ENCODE measurements at places on chromosomes 1 and 21. TPM values are rescaled to one million over a fixed set of nuclear protein-coding genes. Genes with fewer than 3 reads are reported as not detected.
A peak's percentile ranks its signal among the peaks of the same experiment; 100 is the strongest.

CHODL gene
- 5.7 TPM for total RNA-seq

CD2 gene
- total RNA-seq, result not detected

IGSF21 gene
- total RNA-seq, result not detected

GPR52 gene
- total RNA-seq, result 2.9 TPM

OTUD3 gene
- total RNA-seq, result 5.8 TPM

GLUL gene
- total RNA-seq, result 296 TPM

GABPA gene
- 35.3 TPM for total RNA-seq

SAMSN1 gene
- not detected for total RNA-seq

DDOST gene
- total RNA-seq, result 54.0 TPM

ASCL5 gene
- not detected for total RNA-seq

FCRL6 gene
- total RNA-seq, result not detected

KCNK2 gene
- total RNA-seq, result 64.3 TPM

PTBP2 gene
- 41.7 TPM for total RNA-seq

HSD11B1 gene
- total RNA-seq, result 33.3 TPM

GRCh38 chr1:226635456-226635941 is 86.9 kb downstream of the STUM start:
- DNase-seq, result no peak

- no peak for DNase-seq
Measured at GRCh38 chr21:42654179-42654912, 925 bp downstream of the PDE9A start.

DNA sequence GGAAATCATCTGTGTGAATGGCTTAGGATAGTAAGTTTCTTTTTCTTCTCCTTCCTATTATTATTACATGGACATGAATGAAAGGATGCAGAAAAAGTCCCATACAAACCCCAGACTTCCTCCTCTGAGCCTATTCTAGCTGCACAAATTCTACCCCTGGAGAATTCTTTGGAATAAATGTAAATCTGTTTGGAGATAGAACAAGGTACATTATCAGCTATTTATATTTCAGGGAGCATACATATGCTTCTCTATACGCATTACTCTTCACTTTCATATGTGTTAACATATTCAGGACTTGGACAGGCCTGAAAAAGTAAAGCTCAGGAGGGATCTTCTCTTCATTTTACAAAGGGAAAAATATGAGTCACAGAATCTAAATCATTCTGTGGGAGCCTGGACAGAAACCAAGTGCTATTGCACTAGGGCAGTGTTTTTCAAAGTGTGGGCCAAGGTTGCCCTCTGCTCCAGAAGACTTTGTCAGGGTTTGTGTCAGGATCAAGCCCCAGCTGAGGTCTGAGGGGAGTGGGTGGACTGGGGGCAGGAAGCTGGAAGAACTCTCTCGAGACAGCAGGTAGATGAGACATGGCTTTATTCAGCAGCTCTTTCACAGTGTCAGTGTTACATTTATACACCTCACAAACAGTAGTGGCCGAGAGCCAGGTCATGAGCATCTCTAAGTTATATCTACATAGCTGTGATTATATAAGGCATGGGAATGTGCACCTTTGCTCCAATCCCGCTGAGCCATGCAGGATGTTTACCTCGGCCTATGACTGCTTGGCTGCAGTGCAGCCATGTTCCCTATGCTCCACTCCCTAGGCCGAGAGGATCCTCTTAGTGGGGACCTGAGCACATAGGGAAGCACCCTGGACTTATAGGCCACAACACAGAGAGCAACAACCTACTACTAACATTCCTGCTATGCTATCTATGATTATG is 114.3 kb downstream of the GDAP2 start:
- peak; percentile 80 for DNase-seq

DNA sequence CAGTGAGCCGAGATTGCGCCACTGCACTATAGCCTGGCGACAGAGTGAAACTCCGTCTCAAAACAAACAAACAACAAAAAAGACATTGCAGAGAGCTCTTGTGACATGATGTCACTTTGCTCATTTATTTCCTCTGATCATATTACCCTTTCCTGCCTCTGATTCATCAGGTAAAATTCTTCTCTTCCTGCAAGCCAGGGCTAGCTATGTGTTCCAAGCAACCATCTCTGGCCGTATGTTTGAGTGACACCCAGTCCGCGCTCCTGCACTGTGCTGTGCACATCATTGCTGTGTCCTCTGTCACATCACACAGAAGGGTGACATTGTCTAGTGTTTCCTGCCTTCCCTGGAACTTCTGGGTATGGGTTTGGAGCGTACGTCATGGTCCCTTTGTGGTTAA is 251.3 kb downstream of the PCP4 start:
- no peak for DNase-seq

DNA sequence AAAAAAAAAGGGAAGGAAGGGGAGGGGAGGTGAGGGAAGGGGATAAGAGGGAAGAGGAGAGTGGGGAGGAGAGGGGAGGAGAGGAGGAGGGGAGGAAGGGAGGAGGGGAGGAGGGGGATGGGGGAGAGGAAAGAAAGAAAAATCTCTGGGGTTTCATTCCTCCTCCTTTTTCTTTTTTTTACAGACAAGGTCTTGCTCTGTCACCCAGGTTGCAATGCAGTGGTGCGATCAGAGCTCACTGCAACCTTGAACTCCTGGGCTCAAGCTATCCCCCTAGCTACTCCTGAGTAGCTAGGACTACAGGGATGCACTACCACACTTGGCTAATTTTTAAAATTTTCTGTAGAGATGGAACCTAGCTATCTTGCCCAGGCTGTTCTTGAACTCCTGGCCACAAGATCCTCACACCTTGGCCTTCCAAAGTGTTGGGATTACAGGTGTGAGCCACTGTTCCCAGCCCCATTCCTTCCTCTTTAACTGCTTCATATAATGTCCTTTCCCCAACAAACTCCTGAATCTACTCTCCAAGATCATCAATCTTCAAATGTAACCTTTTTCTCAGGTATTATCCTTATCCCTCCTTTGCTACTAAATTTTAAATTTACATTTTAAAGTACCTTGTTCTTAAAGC is 23.2 kb downstream of the GON4L start:
- DNase-seq, result no peak

- peak; percentile 89 for DNase-seq
Measured at GRCh38 chr1:17475752-17476151, 36.3 kb upstream of the RCC2 start.

DNA sequence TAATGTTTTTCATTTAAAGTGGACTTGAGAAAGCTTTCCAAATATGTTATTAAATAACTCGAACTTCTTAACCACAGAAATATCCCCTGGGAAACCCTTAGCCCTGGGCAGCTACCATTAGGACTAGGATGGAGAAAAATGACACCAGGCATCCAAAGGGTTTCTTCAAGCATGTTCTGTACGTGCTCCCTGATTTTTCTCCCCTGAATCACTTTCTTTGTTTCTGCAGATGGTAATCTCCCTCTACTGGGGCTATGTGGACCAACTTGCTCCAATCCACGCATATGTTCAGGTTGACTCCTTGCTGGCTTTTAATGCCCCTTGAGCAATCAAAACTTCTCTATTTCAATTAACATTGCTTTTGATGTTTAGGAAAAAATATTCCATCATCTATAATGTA is 312.7 kb upstream of the C1orf87 start:
- DNase-seq, result peak; percentile 27

GRCh38 chr1:215744419-215744818 is 177.3 kb downstream of the KCTD3 start:
- DNase-seq, result peak; percentile 18

DNA sequence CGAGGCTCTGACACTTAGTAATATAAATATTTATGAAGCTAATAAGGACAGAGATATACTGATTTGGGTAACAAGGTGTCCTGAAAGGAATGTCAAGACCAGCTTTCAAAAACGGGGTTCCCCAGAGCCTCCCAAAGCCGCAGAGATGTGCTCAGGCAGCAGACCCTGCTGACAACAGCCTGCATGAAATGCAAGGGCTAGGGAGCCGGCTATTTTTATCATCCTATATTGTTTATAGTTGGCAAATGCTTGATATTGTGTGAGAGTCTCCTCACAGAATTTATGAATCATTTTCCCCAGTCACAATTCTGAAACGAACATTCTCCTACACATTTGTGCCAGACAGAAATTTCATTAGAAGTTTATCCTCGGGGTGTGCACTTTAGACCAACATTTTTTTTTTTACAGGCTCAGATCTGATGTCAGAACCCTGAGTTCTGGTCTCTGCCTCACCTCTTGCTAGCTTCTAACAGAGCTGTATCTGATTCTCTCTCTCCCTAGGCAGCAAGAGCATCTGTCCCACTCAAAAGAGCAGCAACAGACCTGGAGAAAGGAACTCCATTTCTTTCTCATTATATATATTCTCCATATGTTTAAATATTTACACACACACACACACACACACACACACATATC is 302.3 kb upstream of the PLD5 start:
- DNase-seq, result peak; percentile 3

GRCh38 chr1:224582041-224582440 is 34.1 kb upstream of the CNIH3 start:
- DNase-seq, result no peak

GRCh38 chr1:168918860-168919741 is 187.4 kb upstream of the ATP1B1 start:
- no peak for DNase-seq

DNA sequence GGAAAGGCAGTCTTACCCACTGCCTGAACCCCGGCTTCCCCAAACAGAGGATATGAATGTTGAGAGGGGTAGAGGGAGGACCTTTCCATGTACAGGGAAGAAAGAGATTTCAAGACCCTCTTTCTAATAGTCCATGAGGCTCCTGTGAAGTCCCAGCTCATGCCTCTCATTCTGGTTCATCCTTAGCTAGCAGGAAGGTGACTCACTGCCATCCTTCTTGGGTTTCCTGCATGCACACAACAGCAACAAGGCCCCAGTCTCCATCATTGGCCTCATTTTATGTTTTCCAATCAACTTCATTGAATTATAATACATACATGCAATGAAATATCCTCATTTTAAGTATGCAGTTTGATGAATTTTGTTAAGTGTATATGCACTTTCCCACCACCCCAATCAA is 46.2 kb downstream of the SYT2 start:
- no peak for DNase-seq

GRCh38 chr1:244583358-244583982 is 69.5 kb upstream of the DESI2 start:
- DNase-seq, result no peak

DNA sequence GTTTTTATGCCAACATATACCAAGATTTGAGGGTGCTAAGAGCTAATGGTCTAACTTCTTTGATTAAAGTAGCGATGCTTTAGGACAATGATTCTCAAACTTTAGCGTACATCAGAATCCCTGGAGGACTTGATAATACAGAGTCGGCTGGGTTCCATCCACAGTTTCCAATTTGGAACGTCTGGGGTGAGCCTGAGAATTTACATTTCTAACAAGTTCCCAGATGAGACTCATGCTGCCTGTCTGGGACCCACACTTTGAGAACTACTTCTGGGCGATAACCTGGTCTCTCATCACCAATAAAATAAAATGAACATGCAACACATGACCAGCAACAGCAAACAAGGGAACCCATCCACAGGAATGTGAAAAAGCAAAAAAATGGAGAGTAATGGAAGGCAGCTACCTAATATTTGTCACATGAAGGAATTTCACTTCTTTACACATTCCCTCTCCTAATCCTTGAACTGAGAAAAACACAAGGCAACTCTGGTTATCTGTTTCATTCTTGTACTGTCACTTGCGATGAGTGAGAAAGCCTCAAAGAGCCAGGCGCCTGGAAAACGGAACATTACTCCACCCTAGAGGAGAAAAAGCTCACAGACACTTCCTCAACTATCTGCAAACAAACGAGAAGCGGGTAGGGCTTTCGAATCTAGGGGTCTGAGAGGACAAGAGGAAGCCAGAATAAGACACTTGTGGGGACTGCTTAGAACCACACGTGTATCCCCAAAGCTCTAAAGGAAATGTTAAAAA is 14.0 kb downstream of the HSF2BP start:
- peak; percentile 84 for DNase-seq

GRCh38 chr1:111195002-111195684 is 5.3 kb downstream of the DENND2D start:
- no peak for DNase-seq

DNA sequence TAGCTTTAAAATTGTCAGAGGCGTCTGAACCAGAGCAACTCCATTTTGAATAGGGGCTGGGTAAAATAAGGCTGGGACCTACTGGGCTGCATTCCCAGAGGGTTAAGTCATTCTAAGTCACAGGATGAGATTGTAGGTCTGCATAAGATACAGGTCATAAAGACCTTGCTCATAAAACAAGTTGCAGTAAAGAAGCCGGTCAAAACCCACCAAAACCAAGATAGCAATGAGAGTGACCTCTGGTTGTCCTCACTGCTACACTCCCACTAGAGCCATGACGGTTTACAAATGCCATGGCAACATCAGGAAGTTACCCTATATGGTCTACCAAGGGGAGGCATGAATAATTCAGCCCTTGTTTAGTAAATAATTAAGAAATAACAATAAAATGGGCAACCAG is 143.6 kb downstream of the GABPA start:
- DNase-seq, result no peak

DNA sequence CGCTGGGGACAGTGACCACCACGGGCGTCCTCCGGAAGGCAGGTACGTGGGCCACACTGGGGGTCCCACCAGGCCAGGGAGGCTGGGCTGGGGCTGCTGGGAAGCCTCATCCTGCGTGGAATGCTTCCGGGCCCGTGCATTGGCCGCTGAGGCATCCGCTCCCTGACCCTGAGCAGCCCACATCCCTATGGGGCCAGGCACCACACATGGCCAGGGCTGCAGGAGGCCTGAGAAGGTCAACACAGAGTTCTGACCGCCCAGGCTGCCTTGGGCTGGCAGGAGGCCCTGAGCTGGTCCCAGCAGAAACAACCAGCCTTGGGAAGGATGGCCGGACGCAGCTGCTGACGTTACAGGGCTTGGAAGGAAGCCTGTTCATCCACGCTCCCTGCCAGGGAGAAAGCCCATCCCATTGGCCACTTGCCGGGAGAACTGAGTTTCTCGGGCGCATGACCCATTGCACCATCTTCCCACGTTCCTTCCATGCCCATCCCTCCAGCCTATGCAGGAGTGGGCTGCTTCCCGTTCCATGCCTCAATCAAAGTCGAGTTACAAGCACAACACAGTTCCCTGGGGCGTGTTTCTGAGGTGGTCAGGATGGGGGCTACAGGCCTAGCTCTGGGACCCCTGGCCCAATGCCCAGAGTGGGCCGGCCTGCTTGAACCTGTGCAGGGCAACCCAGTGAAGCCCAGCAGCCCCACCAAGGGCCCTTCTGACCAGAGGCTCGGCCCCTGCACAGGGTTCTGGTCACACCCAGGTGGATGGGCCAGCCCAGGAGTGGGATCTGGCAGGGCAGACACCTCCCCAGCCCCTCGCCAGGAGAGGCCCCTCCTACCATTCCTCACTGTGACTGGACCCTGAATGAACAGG is 31.7 kb downstream of the TRIM11 start:
- DNase-seq, result peak; percentile 99

DNA sequence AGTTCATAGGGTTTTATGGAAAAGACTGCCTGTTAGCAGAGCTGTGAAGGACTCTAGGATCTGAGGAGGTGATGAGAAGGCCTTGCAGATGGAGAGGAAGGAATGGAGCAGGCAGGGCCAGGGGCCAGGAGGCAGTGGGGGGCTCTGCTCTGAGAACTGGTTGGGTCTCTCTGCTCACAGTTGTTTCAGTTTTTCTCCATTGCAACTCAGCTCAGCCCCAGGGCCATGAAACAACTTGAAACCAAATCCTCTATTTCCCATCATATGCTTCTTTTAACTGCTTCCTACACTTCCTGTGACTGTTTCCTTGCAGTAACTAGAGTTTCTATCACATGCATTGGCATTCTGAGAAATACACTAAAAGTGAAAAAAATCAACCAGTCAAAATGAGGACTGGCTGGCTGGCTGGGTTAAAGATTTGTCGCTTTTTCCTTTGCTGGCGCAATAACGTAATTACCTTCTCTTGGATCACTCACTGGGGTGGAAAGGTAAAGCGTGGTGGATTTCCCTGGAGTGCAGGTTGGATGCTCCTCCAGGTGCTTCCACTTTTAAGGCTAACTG is 172.0 kb downstream of the CDC7 start:
- no peak for DNase-seq

- peak; percentile 32 for DNase-seq
Measured at GRCh38 chr21:42381347-42381984, 14.4 kb downstream of the TMPRSS3 start.

Data from fibroblast of the aortic adventitia (primary cell).